ENCODE measurements at places on chromosomes 7 and 10.

GRCh38 chr7:6530626-6531491 lies 20.4 kb downstream of the GRID2IP start:
- no peak for DNase-seq

DNA sequence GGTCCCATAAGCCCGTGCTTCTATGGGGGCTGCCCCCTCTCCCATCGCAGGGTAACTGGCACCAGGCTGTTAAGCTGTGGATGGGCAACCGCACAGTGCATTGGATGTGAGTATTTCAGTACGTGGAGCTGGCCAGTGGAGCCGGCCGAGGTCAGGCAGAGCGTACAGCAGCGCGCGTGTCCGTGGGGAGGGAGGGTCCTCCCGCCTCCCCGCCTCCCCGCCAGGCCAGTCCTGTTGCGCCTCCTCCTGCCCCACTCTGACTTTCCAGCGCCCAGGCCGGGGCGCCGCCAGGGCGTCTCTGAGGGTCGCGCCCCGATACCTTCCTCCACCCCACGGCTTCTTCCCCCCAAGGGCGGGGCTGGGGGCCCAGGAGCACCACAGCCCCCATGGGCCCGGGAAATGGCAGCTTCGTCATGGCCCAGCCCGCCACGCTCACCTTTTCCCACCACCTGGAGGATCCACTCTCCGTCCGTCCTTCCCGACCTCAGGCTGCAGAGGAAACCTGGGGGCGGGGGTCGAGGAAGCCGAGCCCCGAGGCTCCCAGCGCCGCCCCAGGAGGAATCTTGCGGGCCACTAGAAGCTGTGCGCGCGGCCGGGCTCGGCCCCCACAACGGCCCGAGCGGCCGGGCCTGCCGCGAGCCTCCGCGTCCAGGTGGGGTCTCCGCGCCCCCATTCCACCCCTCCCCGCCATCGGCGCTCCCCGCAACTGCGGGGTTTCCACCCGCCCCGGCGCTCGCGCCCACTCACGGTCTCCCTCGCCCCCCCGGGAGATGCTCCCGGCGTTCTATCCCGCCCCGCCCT lies 831 bp upstream of the PFKP start:
- DNase-seq = no peak

DNA sequence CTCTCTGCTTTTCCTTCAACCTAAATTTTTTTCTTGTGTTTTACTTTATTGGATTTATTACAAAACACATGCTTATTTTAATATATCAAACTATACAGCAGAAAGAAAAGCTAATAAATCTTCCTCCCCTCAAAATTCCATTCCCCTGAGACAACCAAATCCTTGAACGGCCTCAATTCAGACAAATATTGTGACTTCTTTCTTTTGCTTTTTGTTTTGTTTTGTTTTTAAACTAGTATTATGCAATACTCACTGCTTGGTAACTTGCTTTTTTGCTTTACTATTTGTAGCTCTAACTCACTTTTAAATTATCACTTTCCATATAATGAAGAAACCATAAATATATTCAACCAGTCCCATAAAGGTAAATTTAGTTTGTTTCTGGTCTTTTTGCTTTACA lies 59.4 kb upstream of the CDK1 start:
- DNase-seq = peak; percentile 6

- DNase-seq = peak; percentile 16
Measured at GRCh38 chr7:114175125-114175524, 239.5 kb upstream of the FOXP2 start.

- DNase-seq = peak; percentile 15
Measured at GRCh38 chr7:41536873-41537665, 165.8 kb downstream of the INHBA start.

GRCh38 chr10:75611993-75612372 lies 180.6 kb downstream of the LRMDA start:
- DNase-seq = no peak

- peak; percentile 6 for DNase-seq
Measured at GRCh38 chr7:84294847-84295455, 100.4 kb upstream of the SEMA3A start.

DNA sequence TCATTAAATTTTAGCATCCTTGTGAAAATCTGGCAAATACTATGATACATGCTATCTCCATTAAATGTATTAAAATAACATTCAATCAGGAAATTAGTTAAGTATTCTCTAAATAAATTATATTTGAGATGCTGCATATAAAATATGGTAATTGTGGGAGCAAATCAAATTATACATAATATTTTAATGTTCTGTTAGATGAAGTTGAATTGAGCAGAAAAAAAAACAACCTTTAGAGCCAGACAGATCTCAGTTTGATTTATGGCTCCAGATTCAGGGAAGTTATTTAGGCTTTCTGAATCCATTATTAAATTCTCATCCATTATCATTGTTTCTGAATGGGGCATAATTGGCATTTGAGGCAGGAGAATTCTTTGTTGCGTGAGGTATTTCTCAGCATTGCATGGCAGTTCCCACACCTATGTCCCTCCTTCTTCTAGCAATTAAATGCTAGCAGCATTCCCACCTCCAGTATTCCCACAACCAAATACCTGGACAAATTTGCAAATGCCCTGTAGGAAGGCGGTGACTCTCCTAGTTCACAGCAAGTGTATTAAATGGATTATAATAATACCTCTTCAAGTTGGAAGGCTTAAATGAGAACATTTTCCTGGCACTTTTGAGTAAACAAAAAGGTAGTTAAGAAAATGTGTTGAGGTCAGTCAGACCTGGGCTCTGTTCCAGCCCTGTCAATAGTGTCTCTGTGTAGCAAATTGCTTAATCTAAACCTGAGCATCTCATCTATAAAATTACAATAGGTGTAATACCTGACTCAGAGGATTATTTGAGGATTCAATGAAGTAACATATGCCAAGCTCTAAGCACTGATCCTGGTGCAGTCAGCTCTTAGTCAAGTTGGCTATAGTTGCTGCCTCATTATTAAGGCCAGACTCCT lies 108.9 kb downstream of the RNLS start:
- DNase-seq = peak; percentile 15

GRCh38 chr10:59582058-59582457 lies 127.6 kb downstream of the SLC16A9 start:
- DNase-seq = no peak

DNA sequence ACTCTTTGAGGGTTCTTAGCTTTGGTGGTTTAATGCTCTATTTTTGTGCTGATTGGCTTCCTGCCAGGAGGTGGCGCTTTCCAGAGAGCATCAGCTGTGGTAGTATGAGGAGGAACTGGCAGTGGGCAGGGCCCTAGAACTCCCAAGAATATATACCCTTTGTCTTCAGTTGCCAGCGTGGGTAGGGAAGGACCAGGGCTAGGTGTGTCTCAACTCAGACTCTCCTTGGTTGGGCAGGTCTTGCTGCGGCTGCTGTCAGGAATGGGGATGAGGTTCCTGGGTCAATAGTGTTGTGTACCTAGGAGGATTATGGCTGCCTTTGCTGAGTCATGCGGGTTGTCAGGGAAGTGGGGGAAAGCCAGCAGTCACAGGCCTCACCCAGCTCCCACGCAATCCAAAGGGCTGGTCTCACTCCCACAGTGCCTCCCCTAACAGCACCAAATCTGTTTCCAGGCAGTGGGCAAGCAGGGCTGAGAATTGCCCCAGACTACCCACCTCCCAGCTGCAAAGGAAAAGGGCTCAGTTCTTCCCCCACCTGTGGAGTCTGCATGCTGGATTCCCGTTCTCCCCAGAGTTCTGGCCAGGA lies 191.5 kb downstream of the PHTF2 start:
- DNase-seq = no peak

GRCh38 chr7:136114966-136115762 lies 138.0 kb upstream of the MTPN start:
- DNase-seq = peak; percentile 47

GRCh38 chr10:24826009-24826408 lies 102.3 kb upstream of the ARHGAP21 start:
- DNase-seq = peak; percentile 92

DNA sequence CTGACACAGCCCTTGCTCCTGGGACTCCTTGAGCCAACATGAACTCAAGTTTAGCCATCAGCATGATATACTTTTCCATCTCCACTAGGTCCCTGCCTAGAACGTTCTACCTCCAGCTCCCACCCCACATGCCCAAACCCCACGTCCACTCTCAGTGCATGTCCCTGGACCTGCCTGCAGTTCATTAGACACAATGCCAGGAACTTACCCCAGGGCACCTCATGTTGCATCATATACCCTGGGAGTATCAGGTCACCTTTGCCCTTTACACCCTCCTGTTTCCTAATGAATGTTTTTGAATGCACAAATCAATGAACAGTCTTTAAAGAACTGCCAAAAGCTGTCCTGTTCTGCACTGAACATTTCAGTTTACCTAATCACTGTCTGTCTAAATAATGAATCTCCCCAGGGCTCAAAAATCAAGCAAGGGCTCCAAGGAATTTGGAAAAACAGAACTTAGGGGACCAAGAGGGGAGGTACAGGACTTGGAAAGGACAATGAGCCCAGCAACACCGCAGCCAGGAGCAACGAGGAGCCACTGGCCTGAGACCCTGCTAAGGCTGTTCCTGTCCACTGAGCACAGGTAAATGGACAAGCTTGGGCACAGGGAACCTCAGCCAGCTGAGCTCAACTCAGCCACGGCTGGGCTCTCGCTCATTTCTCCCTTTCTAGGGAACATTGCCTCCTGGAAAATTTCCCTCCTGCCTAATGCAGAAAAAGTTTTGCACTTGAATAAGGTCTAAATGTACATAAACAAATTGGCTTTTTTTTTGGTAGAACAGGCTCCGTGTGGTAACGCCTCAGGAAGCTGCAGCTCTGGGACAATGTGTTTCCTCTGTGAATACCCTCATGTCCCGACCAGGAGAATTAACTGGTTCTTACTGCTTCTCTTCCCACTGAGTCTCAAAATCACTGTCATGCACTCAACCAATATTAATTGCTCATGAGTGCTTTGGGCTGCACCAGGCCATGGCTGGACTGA lies 7.4 kb downstream of the MAT1A start:
- DNase-seq = no peak

DNA sequence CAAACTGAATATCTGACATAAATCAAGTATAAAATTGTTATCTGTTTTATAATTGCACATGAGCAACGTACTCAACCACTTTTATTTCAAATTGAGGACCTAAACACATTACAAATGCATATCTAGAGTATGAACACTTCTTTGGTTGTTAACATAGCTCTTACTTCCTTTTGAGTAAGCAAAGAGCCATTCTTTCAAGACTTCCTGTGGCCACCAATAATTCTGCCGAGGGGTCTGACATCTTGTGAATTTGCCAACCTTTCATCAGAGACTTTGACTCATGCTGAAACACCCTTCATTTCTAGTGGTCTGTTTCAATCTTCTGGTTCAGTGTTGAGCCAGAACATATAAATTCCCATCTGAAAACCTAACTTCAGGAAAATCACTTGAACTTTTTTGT lies 59.4 kb downstream of the CDK14 start:
- peak; percentile 93 for DNase-seq

DNA sequence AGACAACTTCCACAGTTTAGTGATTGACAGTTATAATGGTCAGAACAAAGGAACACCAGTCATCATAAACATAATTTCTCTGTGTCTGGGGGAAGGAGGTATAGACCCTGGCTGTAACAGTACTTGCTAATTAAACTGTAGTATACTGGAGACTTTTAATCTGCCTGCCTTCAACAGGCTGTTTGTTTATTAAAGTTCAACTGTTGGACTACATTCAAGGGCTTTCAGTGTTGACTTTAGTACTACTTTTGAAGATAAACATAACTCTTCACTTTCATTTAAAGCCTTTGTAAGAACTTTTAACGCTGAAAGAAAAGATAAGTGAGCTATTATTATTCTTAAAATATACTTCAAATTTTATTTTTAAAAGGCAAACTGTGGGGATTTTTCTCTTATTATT lies 15.5 kb upstream of the PTTG1IP2 start:
- DNase-seq = no peak

GRCh38 chr10:119407254-119407777 lies 135.2 kb downstream of the RGS10 start:
- no peak for DNase-seq

DNA sequence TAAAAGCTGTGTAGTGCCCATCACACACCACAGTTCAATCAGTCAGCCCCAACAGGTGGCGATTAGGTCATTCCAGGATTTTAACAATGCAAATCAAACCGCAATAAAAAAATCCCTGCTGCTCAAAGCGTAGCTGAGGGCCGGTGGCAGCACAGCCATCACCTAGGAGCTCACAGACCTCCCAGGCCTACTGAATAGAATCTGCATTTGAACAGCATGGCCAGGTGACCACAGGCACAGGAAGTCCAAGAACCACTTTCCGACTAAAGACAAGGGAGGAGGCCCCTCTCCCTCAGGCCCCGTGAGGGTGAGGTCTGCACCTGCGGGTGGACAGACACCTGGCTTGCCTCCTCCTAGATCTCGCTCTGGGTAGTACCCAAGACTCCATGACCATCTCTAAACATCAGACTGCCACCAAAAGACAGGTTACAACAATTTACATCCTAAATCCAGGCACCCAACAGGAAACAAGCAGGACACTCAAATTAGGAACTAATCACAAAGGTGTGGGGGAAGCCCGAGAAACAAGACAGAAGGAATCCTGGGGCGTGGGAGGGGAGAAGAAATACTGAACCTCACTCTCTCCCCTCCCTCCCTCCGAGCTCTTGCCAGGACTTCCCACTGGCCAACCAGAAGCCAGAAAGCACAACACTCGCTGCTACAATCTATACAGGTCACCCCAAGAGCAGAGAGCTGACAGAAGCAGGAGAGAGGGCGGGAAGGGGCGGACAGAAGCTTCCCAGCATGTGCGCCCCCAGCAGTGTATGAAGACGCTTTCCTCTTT lies 19.2 kb downstream of the GNA12 start:
- DNase-seq = peak; percentile 28

DNA sequence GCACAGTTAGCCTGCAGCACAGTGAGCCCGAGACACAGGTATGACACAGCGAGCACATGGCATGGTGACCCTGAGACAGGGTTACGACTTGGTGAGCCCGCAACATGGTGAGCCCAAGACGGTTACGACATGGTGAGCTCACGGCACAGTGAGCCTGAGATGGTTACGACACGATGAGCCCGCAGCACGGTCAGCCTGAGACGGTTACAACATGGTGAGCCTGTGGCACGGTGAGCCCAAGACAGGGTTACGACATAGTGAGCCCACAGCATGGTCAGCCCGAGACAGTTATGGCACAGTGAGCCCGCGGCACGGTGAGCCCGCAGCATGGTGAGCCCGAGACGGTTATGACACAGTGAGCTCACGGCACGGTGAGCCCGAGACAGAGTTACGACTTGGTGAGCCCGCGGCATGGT lies 156.1 kb downstream of the MAD1L1 start:
- DNase-seq = no peak

- DNase-seq = no peak
Measured at GRCh38 chr10:47145290-47145934, 154.6 kb upstream of the GDF10 start.

DNA sequence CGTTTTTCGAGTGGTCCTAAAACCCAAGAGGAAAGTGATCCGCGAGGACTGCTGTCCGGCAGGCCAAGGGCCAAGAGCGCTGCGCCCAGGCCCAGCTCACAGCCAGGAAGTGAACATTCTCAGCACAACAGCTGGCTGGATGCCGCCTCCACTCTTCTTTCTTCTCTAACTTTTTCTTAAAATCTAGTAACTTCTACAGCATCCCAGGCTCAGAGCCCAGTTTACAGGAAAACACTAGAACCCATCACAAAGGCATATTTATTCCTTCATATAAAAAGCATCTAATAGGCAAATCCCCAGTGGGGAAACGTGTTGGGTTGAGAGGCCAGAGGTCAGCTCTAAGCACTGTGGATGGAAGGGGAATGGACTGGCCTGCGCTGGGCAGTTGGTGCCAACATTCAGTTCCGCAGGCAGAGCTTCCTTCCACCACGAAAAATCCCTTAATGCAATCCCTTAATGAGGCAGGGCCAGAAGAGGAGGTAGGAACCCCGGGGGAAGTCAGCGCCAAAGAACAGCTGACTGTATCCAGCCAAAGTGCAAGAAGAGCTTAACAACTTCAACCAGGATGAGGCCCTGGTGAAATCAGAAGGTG lies 74.8 kb downstream of the ZRANB1 start:
- DNase-seq = peak; percentile 49
